CD4-positive, alpha-beta T cell treated with Interleukin-10 for 1 hour (primary cell): ENCODE measurements at places on chromosomes 6 and 20.

GRCh38 chr6:44495036-44495901 is 107.8 kb downstream of the CDC5L start:
- no peak for DNase-seq

- DNase-seq, result no peak
These were observed 30.3 kb downstream of the SCGN start for GRCh38 chr6:25682324-25682723.

GRCh38 chr6:143596866-143597265 is 80.9 kb upstream of the PHACTR2 start:
- DNase-seq, result no peak

GRCh38 chr6:164795056-164795815 is 514.2 kb downstream of the C6orf118 start:
- DNase-seq, result no peak

DNA sequence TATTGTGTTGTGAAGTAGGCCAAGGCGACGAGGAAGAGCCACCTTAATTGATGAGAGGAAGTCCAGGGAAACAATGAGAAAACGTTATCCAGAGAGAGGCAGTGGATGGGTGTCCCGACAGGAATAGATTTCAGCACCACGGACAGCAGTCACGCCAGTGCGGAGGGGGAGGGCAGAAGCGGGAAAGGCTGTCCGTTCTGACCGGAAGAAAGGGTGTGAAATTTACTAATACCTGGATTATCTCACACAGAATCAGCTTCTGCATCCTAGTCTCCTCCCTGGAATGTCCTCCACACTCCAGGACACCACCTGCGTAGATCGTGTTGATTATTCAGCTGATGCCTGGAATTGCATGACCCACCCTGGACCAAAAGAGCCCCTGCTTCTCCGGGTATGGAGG is 7.4 kb upstream of the BPIFA3 start:
- DNase-seq, result peak; percentile 23

DNA sequence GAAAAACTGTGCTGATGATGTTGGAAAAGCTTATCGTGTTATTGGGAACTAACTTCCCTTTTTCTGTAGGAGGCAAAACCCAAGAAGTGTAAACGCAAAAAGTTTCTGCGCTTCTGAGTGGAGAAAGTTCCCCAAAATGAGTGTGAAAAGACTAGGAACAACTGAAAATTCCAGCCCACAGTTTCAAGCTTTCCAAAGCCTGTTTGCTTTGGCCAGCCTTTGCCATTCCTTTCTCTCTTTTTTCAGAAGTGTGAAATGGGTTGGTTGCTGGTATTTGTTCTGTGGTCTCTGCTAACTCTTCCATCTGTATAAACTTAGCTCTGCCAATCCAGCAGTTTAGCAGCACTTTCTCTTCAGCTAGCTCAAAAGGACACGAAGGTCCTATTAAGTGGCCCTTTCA is 491.3 kb downstream of the MAFB start:
- DNase-seq, result no peak

DNA sequence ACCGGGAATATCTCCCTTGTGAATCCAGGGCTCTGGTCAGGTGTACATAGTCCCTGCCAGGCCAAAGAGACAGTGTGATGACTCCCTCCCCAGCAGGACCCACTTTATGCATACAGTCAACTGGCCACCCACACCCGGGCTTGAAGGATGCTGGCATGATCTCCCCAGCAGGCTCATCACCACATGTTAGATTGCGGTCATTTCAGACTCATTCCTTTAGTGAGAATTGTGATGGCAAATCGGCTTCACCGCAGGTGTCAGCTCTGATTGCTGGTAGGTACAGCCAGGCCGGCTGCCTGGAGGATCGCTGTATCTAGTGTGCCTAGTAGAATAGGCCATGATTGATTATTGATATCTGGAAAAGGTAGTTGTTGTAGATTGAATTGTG is 24.5 kb downstream of the CD83 start:
- DNase-seq, result no peak

- DNase-seq, result no peak
These were observed 3.7 kb downstream of the RAD21L1 start for GRCh38 chr20:1229541-1229940.

- peak; percentile 51 for DNase-seq
These were observed 1.0 kb downstream of the NAPB start for GRCh38 chr20:23419995-23420901.

DNA sequence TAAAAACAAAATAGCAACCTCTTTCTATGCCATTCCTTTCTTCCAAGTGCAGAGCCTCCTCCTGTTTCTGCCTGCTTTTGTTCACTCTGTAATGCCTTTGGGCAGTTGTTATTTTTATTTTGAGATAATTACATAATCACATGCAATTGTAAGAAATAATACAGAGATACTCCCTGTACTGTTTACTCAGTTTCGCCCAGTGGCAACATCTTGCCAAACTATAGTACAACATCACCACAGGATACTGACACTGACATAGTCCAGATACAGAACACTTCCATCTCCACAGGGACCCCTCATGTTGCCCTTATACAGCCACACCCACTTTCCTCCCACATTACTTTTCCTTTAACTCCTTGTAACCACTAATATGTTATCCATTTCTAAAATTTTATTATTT is 59.7 kb downstream of the BANF2 start:
- no peak for DNase-seq

DNA sequence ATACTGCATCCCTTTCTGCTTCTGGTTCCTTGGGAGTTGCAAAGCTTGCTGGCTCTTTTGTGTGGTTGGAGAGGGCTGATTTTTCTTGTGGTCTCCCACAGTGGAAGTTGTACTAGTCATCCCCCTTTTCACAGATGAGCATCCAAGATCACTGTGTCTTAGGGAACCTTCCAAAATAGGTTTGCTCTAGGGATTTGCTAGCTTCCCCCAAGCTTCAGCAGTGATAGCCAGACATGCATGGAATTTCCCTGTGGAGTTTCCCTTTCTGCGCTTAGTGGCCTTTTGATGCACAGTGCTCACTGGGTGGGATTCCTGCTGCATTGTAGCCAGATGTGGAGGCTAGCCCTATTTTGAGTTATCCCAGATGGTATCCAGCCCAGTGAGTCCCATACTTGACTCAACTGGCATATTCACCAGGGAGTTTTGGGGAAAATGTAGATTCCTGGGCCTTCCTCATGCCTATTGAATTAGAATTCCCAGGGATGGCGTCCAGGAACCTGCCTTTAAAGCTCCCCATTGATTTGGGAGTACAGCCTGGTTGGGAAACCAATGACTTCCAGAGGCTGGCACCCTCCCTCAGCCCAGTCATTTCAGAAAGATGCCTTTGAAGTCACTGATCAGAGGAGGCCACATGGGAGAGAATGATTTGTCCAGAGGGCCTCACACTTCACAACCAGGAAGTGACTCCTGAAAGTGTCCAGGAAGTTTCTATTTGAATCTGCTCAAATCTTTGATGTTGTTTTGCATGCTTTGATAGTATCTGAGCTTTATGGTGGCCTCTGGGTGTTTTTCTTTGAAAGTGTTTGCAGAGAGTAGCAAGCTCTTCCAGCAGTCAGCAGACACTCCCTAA is 25.9 kb downstream of the PPARD start:
- peak; percentile 21 for DNase-seq

- no peak for DNase-seq
These were observed 37.8 kb downstream of the ZHX3 start for GRCh38 chr20:41279546-41280225.

DNA sequence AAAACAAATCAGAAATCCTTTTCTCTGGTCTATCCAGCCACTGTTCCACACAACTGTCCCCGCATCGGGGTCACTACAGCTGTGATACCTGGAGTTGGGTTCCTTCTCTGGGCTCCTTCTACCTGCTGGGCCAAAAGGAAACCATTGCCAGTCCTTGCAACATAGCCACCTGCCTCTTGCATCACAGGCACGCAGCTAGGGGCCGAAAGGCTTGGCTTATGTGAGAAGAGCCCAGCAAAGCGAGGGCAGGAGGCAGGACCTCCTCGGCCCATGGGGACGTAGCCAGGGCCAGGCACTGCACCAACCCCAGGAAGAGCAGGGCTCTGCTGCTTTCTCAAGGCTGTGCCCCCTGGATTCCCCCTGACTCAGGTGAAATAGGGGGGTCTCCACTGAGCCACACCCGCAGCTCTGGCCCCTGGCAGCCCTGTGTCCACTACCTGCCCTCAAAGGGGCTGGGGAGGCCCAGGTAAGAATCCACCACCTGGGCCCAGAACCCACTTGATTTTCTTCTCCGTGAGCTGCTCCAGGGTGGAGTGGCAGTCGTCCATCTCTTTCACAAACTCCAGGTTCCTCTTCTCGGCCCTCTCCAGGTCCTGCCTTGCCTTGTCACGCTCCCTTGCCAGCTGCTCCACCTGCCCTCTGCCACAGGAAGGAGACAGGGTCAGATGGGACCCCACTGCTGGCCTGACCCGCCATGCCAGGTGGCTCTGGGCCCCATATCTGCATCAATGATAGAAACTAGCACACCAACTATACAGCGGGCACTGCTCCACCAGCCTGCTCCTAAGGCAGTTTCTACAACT is 88.9 kb downstream of the GINS1 start:
- DNase-seq, result no peak

- no peak for DNase-seq
These were observed 141.1 kb upstream of the SLC24A3 start for GRCh38 chr20:19071446-19071725.

GRCh38 chr6:155916846-155917624 is 461.4 kb upstream of the NOX3 start:
- DNase-seq, result no peak

DNA sequence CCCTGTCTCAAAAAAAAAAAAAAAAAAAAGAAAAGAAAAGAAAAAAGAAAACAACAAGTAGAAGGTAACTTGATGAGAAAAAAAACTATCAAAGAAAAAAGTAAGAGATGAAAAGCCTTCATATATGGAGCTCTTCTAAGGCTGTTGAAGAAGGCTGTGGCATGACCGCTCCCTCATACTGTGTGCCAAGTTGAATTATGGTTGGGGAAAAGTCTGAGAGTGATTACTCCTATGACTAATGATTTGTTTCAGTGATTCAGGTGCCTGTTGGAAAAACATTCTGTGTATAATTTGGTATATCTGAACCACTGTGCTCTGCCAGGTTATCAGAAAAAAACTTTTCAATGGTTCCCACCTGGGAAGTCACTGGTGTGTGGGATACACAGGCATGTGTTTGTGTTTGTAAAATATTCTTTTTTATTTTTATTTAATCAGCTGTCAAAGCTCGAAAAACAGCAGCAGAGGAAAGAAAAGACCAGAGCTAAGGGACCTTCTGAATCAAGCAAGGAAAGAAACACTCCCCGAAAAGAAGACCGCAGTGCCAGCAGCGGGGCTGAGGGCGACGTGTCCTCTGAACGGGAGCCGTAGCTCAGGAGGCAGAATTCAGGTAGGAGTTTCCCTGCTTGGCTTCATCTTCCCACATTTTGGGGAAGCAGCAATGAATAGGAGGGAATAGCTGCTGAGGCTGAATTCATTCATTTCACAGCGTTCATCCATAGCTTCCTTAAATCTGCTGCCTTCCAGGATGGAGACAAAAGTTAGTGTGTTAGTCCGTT is 69.7 kb upstream of the SCP2D1 start:
- DNase-seq, result no peak

DNA sequence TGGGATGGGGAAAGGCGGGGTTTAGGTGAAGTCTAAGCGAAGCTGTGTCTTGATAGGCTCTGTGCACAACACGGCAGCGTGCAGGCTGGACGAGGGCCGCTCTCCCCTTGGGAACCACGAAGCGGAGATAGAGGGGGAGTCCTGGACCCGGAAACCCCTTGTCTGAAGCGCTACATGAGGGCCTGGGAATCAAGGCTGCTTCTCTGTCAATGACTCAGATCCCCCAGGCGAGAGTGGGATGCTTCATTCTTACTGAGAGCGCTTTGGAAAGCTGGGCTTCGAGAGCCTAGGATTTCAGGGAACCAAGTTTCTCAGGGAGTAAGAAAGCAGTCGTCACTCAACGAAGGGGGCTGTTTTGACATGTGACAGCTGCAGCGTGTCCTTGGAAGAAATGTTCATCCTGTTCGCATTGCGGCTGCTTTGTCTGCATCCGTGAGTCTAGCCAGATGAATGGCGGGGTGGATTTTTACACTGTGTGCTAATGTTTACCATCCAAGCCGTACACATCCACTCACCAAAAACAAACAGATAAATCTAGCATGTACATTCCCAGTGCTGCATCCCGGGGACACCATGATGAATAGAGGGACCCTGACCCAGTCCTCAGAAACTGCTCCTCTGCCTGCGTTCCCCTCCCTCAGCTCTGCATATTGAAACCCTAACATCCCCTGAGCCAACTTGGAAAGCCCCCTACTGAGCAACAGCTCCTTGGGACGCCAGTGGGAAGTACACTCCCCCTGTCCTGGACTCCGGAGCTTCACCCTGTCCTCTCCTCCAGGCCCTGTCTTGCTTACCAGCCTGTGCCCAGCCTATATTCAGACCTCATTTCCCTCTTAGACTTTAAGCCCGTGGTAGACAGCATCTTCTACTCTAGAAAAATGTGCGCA is 24.5 kb upstream of the RTF2 start:
- no peak for DNase-seq

GRCh38 chr6:117666881-117667280 is 8.4 kb upstream of the NUS1 start:
- DNase-seq, result no peak

DNA sequence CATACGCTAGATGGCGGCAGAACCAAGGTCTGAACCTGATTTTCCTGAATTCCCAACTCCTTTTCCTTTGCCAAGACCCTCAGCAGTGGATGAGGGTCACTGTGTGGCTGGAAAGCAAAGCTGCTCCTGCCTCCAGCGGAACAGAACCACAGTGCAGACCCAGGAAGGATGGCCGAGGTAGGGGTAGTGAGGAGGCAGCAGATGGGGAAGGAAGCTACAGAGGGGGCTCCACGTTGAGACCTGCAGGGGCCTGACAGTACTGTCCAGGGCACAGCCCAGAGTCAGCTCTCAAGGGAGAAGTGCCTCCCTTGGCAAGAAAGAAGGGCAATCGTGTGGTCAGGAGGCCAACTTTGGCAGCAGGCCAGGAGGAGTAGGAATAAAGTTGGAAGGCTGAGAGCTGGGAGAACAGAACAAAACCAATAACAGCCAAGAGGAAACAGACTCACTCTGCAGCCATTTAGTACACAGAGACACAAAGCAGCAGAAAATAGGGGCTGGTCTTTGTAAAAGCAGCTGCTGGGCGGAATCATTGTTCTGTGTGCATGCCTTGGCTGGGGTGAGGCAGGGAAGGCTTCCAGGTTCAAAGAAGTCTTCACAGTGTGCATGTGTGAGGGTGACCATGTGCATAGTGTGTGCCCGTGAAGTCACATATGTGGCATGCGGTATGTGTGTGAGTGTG is 3.1 kb downstream of the GABRR2 start:
- DNase-seq, result no peak

DNA sequence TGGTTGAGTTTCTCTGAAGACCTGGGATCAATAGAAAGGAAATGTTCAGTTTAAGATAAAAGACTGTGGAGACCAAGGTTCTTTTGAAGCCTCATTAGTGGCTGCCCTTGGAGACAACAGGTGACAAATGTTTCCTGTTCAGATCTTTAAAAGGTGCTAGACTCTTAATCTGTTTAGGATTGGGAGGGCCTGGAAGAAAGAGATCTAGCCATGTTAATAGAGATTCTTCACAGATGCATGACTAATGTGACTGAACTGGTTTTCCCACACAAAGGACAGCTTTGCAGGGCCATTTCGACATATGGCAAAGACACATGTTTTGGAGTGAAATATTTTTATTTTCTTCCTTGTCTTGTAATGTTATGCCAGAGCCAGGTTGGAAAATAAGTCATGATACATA is 82.2 kb downstream of the WDR27 start:
- no peak for DNase-seq
